ENCODE measurements at places on chromosomes 6 and 20.

- no peak for DNase-seq
These were observed 202.6 kb downstream of the NFATC2 start for GRCh38 chr20:51339721-51340450.

DNA sequence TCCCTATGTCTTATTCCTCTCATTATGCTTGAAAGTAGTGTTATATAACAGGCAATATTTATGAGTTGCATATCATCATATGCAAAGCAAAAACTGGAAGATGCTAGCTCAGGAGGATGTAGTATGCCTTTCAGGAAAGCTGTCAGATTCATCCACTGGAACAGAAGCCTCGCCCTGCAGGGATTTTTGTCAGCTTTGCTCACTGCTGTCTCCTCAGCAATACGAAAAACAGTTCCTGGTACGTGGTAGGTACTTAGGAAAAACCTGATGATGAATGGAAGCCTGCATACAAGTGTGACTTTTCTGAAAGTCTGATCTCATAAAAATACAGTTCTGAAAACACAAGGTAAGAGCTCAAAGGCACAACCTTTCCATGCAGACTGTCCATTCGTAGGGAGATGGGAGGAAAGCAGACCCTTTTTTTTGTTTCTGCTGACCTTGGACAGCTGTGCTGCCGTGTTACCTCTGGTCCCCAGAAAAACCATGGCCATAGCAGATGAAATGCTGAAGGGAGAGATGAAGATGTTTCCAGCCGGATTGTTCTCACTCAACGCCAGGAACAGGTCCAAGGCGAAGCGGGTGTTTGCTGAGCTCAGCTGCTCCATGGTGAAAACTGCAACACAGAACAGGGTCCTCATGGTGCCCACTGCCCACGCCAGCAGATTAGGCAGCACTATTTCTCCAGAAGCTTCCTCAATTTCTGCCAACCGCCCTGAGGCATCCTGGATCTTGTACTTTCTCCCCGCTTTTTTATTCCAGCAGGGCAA is 1.5 kb downstream of the SERPINB1 start:
- no peak for DNase-seq

- no peak for DNase-seq
These were observed 4.5 kb downstream of the TREML4 start for GRCh38 chr6:41232667-41233066.

GRCh38 chr20:53910351-53911002 is 159.9 kb downstream of the BCAS1 start:
- no peak for DNase-seq

GRCh38 chr6:100803264-100804045 is 77.7 kb downstream of the ASCC3 start:
- DNase-seq = no peak

GRCh38 chr6:111832833-111833418 is 40.3 kb downstream of the FYN start:
- DNase-seq = no peak

GRCh38 chr6:39948199-39948791 is 14.0 kb upstream of the MOCS1 start:
- no peak for DNase-seq

DNA sequence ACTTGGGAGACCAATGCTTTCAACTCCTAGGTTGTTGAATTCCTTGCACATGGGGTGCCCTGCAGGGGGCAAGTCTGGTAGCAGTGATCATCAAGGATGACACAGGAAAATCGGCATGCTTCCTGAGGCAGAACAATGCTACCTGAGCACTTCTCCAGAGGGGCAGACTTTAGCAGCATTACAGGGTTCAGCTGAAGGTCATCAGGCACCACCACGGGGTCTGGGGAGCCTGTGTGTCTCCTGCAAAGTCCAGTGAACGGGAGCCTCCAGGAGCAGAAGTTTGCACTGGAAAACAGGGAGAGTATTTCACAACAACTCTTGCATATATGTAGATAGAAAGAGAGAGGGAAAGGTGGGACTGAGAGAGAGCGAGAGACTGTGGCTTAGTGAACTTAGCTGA is 10.2 kb downstream of the VSX1 start:
- DNase-seq = no peak

DNA sequence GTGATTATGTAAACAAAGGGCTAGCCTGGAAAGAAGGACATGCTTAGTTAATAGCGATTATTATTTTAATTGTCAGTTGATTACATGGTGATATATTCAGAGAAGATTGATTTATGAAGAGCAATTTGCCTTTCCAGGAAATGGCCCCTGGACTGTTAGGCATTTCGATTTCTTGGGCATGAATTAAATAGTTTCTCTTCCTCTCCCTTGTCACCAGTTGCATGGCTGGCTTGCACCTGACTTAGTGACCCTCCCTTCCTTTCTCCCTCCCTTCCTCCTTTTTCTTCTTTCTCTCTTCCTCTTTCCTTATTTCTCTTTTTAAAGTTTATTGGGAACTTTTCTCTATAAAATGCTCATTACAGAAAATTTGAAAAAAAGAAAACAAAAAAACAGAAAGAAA is 235.4 kb downstream of the CDC5L start:
- DNase-seq = no peak

DNA sequence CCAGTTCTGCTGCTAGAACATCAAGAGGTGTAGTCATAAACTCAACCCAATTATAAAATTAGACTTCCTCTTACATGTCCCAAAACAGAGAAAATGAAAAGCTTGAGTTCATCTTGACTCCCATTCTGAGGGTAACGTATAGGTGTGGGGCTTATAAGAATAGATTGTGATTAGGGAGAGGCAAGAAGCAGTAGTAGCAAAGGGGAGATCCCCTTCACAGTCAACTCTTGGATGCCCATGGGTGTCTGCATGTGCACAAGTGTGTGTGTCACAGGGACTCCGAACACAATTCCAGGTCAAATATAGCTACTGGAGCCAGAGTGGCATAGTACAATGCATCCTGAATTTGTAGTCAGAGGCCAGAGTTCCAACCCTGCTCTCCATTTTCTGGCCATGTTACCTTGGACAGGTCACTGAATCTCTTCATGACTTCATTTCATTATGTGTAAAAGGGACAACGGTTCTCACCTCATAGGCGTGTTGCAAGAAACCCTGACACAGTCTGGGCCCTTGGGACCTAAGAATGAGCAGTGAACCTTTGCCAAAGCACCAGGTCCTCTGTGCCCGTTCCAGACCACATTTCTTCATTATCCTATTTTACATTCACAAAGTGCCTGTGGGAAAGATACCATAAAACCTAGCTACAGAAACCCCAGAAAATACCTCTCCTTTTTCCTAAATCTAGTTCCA is 11.8 kb downstream of the GSTA4 start:
- DNase-seq = no peak

- no peak for DNase-seq
These were observed 112.8 kb downstream of the ARID1B start for GRCh38 chr6:156889986-156890385.

GRCh38 chr6:37990762-37991525 is 171.4 kb downstream of the ZFAND3 start:
- no peak for DNase-seq

- DNase-seq = no peak
These were observed 46.7 kb upstream of the BLCAP start for GRCh38 chr20:37574199-37574890.

DNA sequence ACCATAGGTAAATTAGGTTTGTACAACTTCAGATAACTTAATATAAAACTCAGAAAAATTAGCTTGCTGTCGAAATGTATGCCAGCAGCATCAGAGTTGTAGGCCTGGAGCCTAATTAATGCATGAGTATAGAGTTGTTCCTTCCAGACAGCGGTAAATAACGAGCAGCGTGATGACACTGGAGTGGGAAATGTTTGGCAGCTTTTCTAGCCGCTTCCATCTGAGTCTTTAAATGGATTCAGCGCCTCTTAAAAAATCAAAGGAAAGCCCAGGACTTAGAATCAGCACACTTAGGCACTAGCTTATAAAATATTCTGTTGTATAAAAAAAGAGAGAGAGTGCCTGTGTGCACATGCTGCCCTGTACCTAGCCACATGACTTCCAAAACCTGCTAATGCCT is 43.7 kb upstream of the SYNJ2 start:
- DNase-seq = no peak

DNA sequence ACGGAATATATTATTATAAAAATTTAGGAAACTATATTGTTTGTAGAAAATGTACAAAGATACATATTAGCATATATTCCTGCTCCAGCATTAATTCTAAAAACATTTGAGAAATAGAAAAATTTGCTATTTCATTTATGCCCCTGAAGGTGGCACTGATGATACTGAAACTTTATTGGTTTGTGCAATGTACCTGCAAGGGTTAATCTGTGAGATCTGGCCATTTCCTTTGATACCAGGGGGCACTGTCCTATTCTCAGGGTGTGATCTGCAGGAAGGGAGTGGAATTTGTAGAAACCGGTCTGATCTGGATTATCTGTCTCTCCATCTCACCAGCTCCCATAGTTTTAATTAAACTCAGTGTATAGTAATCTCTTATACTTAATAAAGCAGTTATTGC is 625.1 kb upstream of the IMPG1 start:
- DNase-seq = no peak

All from central memory CD4-positive, alpha-beta T cell (primary cell).